T-helper 1 cell (primary cell): ENCODE measurements at places on chromosomes 7 and 10.

- DNase-seq: no peak
Measured at GRCh38 chr7:24381894-24382505, 98.0 kb downstream of the NPY start.

DNA sequence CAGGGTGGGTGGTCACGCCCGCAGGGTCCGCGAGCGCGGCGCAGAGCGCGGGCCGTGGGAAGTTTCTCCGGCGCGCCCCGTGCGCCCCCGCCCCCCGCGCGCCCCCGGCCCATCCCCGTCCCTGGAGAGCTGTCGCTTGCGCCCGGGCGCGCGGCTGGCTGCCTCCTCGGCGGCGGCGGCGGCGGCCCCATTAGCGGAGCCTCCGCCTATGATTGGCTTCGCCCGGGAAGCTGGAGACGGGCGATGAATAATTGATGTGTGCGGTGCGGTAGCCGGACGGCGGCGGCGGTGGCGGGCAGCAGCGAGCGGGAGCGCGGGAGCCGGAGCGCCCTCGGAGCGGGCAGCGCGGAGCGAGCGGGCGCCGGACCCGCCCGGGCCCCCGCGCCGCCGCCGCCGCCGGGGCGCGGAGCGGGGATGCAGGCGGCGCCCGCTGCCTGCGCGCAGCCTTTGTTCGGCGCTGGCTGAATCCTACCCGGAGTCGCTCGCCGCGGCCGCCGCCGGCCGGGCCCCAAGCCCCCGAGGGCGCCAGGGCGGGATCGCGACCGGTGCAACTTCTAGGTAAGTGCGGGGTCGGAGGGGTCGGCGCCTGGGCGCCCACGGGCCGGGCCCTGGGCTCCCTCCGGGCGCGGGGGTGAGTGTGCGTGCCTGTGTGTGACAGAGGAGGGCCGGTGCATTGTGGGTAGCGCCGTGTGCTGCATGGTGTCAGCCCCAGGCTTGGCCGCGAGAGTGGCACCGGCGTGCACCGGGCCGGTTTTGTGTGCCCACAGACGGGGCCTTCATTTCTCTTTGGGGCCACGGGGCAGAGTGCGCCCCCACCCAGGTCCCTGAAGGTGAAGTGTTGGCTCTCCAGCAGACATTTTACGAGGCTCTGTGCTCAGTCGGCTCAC, 103.8 kb upstream of the PPIF start:
- DNase-seq: peak; percentile 25

- no peak for DNase-seq
Measured at GRCh38 chr7:11317766-11318165, 344.1 kb downstream of the PHF14 start.

- no peak for DNase-seq
Measured at GRCh38 chr10:110394296-110394695, 89.6 kb upstream of the SMNDC1 start.

- no peak for DNase-seq
Measured at GRCh38 chr7:155216475-155217272, 81.0 kb upstream of the INSIG1 start.

GRCh38 chr10:130140425-130140824, 4.2 kb downstream of the GLRX3 start:
- no peak for DNase-seq

- no peak for DNase-seq
Measured at GRCh38 chr7:151411551-151411950, 1.7 kb upstream of the WDR86 start.

DNA sequence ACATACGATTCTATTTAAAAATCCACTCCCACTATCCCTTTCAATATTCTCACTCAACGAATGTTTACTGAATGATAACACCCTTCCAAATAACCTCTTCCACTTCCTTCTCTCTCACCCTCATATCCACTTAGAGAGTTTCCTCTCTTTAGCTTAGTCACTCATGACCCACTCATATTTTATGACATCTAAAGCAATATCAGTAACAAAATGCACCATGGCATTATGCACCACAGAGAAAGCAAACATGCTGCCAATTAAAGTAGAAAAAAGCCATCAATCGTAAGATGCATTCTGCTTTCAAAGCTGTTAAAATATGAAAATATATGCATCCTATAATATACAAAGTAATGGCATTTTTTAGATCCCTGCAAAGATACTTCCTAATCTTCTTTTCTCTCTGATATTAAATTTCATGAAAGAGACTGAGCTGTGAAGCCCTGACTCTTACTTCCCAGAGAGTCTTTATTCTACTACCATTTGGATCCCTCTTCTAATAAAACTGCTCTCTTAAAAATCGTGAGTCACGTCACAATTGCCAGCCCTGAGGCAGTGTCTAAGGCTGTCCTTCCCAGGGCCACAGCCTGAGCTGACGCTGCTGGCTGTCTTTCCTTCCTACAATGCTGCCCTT, 283.0 kb upstream of the KLF6 start:
- no peak for DNase-seq

GRCh38 chr10:119413471-119414080, 128.9 kb downstream of the RGS10 start:
- no peak for DNase-seq

DNA sequence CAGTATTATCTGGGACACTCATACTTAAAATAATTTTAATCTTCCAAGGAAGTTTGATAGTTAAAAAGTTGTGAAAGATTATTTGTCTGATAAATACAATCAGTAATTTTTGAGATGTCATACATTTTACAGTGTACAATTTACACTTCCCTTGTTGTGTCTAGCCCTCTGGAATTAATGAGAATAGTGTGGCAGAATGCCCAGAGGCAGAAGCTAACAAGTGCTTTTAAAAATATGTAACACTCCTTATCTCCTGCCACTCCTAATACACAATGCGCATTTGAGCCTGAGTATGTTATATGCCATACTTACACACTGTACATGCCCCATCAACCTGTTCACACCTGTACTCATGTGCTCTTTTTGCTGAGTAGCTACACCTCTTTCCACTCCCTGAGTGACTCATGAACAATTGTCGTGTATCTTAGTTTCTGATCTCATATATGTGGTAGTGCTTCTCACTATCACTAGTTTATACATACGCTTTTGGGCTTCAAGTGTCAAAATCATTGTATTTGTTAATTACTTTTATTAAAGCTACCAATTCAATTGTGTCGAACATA, 106.9 kb upstream of the GNAI1 start:
- DNase-seq: no peak

DNA sequence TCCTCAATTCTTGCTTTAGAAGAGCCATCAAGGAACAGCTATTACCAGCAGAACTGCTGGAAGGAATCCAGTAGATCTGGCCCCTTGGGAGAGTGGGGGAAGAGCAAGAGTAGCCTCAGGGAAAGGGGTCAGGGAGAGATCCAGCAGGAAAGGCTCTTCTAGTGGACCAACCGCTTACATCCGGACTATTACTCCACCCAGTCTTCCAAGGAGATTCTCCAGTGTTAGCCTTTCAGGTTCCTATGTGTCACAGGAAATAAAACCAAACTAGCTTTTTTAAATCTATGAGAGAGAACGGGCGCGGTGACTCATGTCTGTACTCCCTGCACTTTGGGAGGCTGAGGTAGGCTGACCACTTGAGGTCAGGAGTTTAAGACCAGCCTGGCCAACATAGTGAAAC, 34.3 kb downstream of the TET1 start:
- DNase-seq: no peak

GRCh38 chr10:20202337-20202736, 386.1 kb downstream of the PLXDC2 start:
- DNase-seq: no peak

DNA sequence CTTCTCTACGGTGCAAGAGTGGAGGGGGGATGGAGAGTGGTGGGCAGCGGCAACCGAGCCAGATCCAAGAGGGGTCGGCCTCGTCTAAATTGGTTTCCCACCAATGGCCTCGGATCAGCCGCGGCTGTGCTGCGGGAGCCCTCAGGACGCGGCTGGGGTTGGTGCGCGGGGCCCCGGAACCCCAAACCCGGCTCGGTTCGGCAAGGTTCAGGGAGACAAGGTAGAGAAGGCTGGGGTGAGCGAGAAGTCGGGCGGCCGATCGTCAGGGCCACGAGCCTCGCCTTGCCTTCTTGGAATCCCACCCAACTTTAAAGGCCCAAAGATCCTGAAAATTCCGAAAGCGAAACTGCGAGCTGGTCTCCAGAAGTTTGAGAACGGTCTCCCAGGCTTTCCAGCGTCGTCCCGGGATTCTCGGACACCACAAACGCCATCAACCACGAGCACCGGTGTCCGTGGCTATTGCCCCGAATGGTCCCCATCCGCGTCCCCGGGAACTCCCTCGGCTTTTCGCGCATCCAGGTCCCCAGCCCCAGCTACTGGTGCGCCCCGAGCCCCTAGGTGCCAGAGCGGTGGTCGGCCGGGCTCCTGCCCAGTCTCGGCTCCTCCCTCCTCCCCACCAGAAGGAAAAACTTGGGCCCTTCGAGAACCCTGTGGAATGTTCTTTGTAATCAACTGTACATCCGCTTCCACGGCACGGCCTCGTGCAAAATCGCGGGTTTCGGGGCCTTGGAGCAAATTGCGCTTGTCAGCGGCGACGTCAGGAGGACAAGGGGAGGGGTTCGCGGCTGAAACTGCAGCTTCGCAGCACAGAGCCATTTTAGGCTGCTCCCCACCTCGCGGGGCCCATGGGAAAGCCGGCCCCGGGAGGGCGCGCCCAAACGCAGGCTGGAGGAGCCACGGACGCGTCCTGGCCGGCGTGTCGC, 3.2 kb downstream of the SFMBT2 start:
- DNase-seq: peak; percentile 60

DNA sequence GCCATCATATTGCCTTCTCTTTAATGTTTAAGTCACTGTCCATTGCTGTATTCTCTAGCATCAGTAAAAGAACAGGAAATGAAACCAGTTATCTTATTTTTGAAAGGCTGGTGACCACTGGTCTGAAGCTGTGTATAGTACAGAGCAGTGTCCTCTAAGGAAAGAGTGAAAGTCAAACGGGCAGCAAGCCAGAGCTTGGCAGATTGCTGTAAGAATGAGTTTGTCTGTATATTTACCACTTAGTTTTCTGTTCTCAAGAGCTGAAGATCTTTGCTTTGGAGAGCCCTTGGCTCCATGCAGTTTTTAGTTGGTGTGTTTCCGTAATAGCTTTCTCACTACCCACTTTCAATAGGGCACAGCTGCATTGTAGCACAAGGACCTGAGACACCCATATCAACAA, 31.9 kb downstream of the PCBD1 start:
- no peak for DNase-seq

DNA sequence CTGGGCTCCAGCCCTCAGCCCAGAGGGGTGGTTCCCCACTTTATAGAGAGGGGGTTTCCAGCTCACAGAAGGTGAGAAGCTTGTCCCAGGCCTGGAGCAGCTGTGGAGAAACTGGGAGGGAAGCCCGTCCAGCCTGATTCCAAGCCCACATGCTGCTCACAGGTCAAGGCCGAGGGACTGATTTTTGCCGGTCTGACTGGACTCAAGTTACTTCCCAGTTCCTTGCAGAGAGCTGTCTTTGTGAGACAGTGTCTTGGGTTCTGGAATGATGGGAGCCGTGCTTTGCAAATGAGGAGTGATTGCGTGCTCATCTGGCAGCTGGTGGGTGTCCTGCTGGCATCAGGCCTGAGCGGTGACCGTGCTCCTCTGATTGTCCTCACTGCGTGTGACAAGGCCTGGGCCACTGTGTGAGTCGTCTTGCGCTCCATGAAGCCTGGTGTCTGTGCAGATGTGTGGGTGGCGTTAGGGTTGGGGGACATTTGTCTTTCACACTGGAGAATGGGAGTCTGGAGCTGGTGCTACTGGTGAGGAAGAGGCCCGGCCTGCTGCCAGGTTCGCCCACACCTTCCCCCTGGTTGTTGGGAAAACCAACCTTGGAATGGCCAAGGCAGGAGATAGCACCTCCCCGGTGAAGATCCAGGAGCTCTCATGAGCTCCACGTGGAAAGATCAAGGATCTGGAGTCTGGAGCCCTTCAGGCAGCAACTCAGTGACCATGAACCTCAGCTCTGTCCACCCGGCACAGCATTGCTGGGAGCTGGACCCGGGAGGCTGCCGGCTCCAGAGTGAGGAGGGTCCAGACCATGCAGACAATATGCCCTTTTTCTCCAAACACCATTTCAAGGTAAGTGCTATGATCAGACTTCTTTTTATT, 129.6 kb downstream of the SMURF1 start:
- DNase-seq: no peak

- DNase-seq: no peak
Measured at GRCh38 chr10:129921801-129922597, 42.1 kb downstream of the EBF3 start.

- no peak for DNase-seq
Measured at GRCh38 chr7:55351263-55351662, 13.9 kb upstream of the LANCL2 start.

GRCh38 chr10:17544465-17544864, 72.7 kb downstream of the HACD1 start:
- DNase-seq: no peak

GRCh38 chr7:37751096-37751495, 67.5 kb downstream of the GPR141 start:
- DNase-seq: no peak

DNA sequence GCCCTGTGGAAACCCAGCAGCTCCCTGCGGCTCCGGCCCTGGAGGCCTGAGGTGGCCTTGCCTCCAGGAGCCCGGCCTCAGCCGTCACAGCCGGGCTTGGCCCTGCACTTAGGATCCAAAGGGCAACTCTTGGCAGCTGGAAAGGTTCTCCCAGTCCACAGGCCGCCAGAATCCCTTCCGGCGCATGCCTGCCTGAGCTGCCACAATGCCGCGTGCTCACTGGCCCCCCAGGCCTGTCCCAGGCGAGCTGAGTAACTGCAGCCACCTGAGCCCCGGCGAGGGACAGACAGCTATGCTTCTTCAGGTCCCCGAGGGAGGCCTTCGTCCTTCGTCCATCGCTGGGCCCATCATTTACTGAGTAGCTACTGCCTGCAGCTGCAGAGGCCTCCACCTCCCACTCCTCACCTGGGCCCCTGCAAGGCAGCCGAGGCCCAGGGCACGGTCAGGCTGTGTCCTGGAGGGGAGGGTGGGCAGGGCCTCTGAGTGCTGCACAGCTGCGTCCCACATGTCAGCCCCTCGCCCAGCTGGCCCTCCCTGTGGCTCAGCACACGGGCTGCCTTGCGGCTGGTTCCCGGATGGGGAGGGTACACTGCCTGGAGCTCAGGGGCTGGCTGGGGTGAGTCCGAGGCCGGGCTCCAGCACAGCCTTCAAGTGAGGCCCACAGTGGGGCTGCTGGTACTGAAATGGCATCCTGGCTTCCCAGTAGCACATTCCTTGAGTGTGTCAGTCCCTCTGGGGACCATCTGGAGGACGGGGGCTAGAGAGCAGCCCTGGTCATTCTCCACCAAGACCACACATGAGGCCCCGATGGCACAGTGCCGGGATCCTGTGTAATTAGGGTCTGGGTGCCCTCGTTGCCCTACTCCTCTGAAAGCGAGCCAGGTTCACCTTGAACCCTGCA, 172.5 kb downstream of the ELFN1 start:
- DNase-seq: peak; percentile 5

DNA sequence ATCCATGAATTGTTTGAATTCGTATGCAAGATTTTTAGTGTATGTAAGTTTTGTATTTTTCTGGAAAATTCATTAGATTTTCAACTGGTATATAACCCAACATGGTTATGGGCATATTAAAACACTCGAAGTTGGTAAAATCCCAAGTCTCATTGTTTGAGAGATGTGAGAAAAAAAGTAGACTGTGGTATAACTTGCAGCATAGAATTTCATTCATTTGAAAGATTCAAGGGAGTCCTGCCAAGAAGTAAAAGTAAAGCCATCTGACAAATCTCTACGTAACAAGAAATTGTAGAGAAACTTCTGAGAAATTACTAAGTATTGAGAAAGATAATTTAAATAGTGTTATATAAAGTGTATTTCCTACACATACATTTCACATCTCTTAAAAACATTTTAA, 40.2 kb downstream of the SEMA3E start:
- no peak for DNase-seq

GRCh38 chr10:5043716-5044115, 40.1 kb upstream of the AKR1C2 start:
- no peak for DNase-seq
